Caudate nucleus (tissue), 63 donors: ENCODE measurements at places on chromosomes 5 and 9.

DNA sequence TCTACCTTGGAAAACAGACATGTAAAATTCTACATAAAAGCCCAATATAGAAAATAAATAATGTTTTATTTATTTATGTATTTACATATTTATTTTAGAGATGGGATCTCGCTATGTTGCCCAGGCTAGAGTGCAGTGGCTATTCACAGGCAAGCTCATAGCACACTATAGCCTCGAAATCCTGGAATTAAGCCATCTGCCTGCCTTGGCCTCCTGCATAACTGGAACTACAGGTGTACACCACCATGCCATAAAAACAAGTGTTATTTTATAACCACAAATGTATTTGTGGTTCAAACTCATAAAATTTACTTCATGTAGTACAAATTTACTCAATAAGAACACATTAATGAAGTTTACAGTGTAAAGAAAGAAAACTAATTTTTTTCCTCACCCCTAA lies 7.0 kb upstream of the RFK start:
- no peak for DNase-seq

DNA sequence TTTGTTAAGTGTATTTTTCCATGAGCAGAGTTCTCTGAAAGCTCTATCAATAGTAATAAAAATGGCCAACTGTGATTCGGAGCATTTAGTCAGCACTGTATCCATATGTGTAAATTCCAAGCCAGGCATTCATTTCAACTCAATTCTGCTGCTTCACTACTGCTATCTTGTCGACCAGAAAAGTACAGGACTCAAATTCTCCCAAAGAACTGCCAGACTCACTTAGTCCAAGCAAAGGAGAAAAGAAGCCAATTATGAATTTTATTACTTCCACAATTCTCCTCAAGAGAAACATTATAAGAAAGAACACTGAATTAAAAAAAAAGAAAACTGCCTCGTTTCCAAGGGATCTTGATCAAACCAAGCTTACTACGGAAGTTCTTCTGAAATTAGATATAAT lies 906.3 kb upstream of the DMAC1 start:
- no peak for DNase-seq

DNA sequence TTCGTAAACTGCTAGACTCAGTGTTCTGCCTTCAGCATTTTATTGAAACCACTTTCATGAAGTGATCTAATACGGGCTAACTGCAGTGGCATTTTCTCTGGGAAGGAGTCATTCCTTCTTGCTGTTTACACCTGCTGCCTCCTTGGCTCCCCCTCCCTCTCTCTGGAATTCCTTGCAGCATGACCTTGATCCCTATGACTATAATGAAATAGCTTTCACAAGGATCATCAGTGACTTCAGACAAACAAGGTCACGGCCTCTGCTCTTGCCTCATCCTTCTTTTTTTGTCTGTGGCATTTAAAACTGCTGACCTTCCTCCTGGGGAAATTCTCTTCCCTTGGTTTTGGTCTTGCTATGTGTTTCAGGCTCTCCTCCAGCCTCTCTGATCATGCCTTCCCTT lies 90.2 kb downstream of the ZNF462 start:
- DNase-seq = no peak

DNA sequence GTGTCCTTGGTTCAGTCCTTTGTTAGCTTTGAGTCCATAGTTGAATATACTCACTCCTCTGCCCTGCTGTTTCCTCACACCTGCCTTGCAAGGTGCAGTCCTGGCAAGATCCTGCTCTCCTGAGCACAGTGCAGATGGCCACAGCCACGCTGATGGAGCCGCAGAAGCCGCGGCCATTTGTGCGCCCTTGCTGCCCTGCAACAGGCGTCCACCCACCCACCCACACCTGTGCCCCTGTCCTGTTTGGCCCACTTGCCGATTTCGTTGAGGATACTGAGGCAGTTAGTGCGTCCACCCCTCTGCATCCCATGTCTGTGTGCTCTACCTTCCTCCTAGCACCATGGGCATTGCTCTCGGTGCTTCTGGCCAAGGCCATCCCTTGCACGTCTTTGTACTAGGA lies 51.1 kb upstream of the LRRTM2 start:
- no peak for DNase-seq

DNA sequence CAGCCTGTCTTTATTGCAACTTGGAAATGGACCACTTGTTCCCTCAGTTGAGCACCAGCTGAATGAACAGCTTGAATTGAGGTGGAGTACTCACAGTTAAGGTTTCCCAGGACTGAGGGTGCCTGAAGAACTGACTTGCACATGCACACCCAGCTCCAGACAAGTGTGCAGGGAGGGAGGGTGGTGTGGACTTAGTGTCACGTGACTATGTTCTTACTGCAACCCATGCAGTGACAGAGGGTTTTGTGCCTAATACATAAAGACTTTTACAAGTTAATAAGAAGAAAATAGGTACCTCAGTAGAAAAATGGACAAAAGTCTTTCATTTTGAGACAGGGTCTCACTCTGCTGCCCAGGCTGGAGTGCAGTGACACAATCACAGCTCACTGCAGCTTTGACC lies 18.0 kb downstream of the BARX1 start:
- DNase-seq = no peak

- no peak for DNase-seq
These were observed 396.3 kb downstream of the YTHDC2 start for GRCh38 chr5:113909782-113910181.

DNA sequence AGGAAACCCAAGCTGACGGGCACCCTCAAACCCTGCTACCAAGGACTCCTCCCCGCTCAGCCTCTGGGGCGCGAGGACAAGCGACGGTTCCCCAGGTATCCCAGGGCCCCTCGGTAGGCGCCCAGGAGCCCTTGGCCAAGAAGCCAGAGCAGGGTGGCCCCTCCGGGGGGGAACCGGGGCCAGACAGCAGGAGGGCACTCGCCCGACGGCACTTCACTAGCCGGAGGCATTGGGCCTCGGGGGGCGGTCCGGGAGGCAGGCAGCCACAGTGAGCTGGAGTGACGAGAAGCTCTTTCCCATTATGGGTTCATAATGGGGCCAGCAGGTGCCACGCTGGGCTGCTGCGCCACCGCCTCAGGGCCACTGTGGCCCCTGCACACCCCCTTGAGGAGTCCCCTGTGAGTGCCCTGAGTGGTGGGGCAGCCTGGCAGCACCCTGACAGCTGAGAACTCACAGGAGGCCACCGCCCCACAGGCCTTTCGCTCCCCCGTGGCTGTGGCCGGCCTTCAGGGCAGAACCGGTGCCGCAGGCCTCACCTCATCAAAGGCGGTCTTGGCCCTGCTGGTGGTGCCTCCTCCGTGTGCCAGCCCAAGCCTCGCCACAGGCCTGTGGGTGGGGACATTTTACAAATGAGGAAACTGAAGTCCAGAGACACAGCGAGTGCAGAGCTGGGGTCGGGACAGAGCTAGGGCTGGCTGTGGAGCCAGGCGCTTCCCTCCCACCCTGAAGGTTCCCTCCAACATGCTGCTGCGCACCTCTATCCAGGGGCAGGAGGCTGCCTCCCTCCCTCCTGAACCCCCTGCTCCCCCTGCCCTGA lies 68.7 kb downstream of the PSMB7 start:
- DNase-seq = no peak

DNA sequence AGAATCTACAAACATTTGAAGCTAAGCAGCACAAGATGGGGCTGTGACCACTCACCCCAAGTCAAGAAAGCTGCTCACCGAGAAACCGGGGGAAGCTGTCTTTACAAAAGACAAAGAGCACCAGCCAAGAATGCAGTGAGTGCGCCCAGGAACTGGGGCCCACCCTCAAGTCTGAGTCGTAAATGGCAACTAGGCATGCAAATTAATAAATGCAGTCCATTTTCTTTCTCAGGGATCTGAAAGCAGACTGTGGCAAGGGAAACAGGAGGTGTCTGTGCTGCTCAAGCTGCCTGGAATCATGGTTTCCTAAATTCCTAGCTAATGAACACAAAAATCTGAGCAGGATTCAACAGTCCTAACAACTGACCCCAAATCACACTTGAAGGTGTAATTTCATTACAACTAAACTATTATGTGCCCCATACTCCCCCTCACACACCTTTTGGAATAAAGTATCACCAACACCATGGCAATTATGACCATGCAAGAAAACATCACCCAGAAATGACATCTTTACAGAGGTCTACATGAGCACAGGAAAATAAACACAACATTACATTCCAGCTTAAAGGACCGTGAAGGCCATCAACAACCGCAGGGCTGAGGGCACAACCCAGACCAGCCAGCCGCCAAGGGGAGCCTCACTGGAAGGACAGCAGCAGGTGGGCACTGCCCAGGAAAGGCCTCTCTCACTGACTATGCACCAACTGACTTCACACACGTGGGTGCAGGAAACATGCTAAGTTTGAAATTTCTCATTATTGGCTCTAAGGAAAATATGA lies 17.6 kb downstream of the NSUN2 start:
- DNase-seq = no peak

DNA sequence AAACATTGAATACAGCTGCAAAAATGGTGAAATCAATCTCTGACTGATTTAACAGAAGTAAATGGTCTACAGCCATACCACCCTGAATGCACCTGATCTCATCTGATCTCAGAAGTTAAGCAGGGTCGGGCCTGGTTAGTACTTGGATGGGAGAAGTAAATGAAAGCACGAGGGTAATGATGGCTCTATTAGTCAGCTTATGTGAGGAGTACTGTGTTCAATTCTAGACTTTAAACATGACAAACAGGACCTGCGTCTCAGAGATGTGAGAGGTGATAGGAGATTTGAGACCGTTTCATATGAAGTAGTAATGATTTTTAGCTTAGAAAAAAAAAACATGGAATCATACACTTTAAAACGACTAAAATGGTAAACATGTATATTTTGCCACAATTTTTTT lies 77.1 kb upstream of the SUSD1 start:
- DNase-seq = no peak

DNA sequence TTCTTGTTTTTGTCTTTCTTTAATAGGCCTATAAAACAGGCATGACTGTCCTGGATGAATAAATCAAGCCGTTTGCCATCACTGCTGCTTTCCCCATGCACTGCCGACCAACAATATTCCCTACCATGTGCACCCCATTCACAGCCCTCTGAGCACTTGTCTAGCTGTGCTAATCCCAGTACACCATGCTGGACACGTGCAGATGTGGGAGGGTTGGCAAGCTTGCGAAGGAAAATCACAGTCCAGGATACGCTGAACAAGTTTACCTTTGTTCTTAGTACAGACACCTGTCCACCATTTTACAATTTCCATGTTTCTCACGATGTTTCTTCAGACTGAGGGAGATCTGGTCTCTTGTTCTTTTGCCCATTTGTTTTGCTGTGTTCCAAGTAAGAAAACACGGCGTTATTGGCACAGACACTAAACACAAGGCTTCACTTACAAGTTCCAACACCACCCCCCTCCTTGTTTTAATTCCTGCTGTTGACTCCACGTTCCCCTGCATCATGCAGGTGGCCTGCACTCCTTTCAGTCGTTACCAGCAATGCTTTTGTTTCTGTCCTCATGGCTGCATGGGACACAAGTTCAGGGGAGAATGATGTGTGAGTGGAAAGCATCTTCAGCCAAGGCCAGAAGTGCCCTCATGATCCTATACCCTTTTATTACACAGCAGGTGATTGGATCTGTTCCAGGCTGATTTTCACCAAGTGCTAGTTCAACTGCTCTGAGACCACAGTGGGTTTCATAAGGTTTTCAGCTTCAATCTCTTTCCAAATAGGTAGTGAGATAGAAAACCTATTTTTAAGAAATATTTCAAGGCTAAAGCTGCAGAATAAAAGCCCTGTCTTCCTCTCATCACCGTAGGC lies 608.9 kb downstream of the IRX1 start:
- no peak for DNase-seq

DNA sequence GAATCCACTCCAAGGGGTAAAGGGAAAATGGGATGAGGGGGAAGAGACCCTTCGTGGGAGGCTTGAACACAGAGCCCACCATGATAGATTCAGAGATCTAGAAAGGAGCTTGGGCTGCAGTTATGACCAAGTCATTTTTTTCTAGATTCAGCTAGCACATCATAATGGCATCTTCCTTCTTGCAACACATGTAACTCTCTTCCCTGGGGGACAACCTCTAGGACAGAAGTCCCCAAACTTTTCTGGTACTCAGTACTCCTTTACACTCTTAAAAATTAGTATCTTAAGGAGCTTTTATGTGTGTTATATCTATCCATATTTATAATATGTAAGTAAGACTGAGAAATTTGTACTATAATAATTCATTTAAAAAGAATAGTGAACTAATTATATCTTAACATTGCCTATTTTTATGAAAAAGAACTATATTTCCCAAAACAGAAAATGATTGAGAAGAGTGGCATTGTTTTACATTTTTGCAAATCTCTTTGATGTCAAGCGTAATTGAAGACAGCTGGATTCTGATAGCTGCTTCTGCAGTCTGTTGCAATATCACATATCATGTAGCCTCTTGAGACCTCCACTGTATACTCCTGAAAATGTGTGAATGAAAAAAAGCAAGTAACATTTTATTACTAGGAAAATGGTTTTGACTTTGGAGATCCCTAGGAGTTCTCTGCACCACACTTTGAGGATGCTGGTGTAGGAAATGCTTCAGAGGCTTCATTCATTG lies 875 bp downstream of the ACO1 start:
- DNase-seq = no peak
